ENCODE measurements at places on chromosomes 6 and 20.

- peak; percentile 22 for DNase-seq
These were observed 545 bp upstream of the VSX1 start for GRCh38 chr20:25082498-25082873.

GRCh38 chr6:159877256-159877808 is 13.5 kb upstream of the MAS1 start:
- DNase-seq = no peak

GRCh38 chr20:59645761-59646171 is 41.4 kb downstream of the PHACTR3 start:
- no peak for DNase-seq

- DNase-seq = no peak
These were observed 642.3 kb downstream of the MAFB start for GRCh38 chr20:40046703-40047102.

GRCh38 chr6:2674857-2675256 is 75.9 kb downstream of the MYLK4 start:
- DNase-seq = no peak

DNA sequence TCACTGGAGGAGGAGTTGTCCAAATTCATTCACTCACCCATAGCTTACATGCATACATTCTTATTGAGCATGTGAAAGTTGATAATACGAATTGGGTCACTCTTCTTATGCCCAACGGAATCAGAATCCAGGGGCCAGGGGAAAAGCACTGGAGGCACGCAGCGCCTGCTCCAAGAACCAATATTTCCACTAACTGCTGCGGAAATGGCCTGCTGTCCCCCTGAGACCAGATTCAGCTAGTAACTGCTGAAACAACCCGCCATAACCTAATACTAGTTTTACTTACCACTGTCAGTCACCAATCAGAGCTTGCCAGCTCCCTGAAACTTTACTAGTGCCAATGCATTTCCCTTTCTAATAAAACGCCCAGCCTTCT is 641 bp upstream of the FKBP1A start:
- no peak for DNase-seq

- no peak for DNase-seq
These were observed 144.2 kb upstream of the FBXL4 start for GRCh38 chr6:99091985-99092384.

DNA sequence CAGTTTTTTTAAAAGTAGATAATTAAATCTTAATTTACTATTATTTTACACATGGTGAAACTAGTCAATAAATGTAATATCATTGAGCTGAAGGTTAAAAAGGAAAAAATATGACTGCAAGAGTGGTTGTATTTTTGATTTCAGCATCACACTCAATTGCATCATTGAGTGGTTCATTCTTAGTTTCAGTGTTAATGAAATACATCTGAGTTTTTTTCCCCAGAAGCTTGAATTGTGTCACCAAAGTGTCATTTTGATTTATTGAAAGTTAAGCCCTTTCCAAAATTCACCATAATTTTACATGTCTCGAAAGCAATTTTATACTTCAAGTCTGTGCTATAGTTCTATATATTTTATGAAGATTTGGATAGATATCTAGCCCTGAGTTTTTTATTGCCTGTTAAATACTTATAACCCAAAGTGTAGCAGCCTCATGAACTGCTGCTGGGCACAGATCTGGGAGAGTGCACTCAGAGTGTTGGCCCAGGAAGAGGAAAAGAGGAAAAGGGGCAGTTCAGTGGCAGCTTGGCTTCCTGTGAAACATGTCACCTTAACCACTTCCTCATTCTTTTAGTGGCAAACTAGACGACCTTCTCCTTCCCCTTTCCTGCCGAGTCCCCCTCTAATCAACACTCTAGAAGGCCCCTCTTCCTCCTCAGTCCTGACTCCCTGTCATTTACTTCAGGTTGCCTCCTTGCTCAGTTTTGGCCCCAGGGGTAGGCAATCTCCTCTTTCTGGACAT is 140.7 kb downstream of the ESR1 start:
- no peak for DNase-seq
